ENCODE measurements at places on chromosomes 7 and 10.

DNA sequence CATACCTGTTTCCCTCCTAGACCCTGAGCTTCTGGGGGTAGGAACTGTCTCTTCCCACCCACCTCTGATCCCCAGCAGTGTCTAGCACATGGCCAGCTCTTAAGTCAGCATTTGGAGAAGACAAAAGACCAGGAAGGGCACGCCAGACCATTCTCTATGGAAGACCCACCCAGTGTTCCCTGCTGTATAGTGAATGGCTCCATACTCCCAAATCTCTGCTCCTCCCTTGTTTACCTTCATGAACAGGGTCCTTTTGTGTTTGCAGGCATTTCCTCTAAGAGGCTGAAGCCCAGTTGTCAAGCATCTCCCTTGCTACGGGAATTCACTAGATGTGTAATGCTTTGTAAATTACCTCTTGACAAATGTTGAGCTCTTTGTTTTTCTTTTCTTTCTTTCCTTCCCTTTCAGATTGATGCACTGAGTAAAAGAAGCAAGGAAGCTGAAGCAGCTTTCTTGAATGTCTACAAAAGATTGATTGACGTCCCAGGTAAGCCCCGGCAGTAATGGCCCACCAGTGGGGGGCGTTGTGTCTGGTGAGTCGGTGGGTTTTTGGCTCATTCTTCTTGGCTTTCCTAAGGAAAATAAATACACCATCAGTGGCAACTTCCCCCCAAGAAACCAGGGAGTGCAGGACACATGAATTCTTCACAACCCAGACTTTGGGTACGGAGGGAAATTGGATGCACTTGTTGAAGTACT lies 216.6 kb upstream of the SH2B2 start:
- no peak for DNase-seq

DNA sequence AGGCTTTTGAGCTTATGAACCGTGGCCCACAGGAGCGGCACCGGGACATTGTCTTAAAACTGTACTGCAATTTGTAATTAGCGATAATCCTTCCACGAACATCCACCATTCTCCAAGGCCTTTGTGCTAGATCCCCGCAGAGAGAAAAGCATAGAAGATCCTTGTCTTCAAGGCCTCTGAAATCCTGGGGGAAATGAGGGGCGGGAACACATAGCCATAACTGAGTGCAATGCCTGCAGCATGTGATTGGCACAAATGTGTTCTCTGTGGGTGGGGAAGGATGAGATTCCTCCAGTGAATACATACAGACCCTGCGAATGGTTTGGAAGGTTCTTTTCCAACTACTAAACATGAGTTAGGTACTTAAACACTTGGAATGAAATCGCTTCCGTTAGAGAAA lies 25.9 kb upstream of the PROSER2 start:
- DNase-seq, result no peak

- DNase-seq, result no peak
These were observed 133.9 kb upstream of the TPK1 start for GRCh38 chr7:144969787-144970186.

- DNase-seq, result no peak
These were observed 383.1 kb downstream of the LRRTM3 start for GRCh38 chr10:67308912-67309311.

DNA sequence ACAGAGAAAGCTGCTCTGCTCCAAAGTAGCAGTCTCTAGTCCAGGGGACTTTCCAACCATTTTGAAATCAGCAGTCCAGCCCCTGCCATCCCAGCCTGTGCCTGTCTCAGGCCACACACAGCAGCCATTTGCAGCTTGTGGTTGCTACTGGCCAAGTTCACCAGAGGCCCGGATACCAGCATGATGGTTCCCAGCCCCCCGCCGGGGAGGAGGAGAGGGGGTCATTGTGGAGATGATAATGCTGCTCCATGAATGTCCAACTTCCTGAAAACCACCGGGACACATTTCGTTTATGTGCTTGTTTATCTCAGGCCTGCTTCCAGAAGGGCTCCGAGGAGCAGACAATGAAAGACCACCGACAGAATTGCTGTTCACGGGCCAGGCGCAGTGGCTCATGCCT lies 160.0 kb downstream of the UBE2H start:
- no peak for DNase-seq

DNA sequence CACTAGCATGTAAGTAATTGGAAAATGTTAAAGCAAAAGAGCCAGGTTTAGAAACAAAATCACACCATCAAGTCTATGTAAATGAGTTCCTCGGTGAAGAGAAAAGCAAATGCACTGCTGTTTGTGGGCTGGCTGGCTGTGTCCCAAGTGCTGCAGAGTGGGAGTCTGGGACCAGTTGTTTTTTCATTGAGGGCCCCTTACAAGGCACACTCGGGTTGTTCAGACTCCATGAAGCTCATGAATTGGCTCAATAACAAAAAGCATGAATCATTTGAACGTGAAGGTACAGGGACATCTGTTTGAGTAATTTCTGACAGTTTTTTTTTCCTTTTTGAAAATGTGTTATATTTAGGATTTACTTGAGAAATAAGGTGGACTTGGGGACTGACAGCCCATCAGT lies 28.0 kb downstream of the GRK5 start:
- DNase-seq, result no peak

Data from activated CD4-positive, CD25-positive, alpha-beta regulatory T cell treated with anti-CD3 and anti-CD28 coated beads, Interleukin-2, amount 50 U/mL, for 16 hours (primary cell).